ENCODE measurements at places on chromosomes 1 and 21.

DNA sequence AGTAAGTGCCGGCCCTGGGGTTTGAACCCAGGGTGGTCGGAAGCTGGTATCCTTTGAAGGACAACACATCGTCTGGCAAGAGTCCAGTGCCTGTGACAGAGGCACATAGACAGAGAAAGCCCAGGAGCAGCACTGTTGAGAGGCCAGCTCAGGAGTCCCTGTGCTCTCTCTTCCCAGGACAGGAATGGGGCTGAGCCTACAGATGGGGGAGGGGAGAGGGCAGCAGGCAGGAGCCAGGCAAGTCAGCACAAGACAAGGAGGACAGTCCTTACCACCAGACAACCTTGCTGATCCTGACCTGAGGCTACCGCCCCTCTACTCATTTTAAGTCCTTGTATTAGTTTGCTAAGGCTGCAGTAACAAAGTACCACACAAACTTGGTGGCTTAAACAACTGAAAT, 27.7 kb upstream of the SYT6 start:
- DNase-seq: no peak

GRCh38 chr1:63651161-63651701, 58.0 kb downstream of the PGM1 start:
- DNase-seq: no peak

DNA sequence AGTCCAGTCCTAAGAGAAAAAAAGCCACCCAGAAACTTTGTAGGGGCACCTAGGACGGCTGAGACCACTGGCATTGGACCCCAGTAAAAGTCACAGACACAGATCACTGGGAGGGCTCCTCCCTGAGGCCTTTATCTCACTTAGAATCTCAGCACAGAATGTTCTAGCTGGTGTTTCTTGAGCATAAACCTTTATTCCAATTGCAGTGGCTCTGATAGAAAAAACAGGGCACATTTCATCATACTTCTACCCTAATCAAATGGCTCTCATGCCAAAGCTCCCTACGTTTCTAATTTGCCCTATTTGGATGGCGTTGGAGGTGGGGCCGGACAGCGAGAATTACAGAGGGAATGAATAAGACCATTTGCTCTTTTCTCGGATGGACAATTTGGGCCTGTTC, 53.8 kb downstream of the NGF start:
- no peak for DNase-seq

GRCh38 chr21:44423312-44423821, 31.9 kb upstream of the LRRC3 start:
- no peak for DNase-seq

GRCh38 chr1:9038881-9039760, 12.9 kb upstream of the SLC2A7 start:
- no peak for DNase-seq

GRCh38 chr1:239417986-239418640, 31.7 kb downstream of the CHRM3 start:
- DNase-seq: no peak

DNA sequence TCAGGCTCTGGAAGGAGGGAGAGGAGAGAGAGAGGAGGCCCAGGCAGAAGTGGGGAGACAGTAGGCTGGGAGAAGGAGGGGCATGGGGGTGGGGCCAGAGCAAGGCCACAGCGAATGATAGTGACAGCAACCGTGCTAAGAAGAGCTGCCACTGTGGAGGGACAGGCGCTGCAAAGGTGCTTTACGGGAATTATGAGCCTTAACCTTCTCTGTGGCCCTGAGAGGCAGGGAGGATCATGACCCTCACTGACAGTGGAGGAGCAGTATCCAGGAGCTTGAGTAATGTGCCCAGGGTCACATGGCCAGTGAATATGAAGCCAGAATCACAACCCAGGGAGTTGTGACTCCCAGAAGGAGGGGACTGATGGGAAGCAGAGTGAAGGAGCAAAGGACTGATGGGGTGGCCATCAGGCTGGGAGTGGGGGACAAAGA, 53.4 kb upstream of the RPL11 start:
- DNase-seq: no peak

- DNase-seq: no peak
Observed at GRCh38 chr1:92864131-92864530, 32.3 kb downstream of the RPL5 start.

DNA sequence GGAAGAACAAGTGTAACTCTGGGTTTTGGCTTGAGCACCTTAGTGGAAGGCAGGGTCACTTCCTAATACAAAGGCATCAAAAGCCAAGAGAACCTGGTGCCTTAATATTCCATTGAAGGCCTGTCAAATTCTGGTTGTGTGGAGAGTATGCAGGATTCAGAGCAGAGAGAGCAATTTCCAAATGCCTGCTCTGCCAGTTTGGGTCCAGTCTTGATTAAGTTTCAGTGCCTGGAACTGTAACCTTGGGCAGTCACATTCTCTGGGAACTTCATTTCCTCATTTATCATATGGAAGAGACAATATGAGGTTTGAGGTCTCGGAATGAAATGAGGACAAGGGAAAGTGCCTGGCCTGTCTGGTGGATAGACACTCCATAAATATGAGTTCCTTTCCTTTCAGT, 198.0 kb upstream of the C8B start:
- no peak for DNase-seq

DNA sequence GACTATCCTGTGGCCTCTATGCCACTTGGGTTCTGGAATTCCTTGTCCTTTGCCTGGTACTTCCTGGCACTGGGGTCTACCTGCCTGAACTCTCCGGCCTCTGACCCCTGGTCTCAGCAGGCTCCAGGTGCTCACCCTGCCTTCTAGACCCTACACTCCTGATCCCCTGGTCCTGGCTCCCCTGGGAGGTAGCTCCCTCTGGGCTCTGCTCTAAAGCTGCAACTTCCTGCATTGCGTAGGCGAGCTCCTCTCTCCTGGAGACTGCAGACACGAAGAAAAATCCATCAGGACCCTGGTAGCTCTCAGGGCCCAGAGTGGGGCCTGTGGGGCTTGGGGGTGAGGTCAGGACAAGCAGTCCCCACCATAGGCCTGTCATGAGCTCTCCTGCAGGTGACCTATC, 7.8 kb upstream of the PLEKHG5 start:
- DNase-seq: no peak

DNA sequence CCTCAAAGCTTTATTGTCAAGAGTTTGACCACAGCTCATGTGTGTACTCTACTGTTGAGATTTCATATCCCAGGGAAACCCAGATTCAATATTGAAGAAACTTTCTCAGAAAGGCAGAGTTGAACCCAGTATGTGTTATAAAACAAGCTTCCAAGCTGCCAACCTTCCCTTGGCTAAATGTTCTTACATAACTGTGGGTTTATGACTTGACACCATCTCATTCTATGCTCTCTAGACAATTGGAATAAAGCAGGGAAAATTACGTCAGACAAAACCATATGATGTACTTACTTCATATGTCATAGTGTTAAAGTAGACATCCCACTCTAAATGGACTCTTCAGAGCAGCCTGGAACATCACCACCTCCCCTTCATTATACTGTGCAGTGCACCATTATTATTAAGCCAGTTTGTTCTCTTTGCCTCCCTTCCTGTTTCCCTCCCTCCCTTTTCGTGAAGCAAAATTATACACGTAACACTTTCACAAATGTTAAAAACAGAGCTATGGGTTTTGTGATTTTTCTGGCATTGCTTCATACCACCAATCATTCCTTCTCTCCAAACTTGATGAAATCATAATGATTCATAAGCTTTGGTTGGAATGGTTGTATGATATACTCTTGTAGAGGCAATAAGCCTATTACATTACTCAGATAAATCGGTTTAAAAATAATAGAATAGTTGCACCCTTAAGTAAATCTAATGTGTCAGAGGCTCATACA, 507.2 kb downstream of the LTN1 start:
- DNase-seq: no peak

DNA sequence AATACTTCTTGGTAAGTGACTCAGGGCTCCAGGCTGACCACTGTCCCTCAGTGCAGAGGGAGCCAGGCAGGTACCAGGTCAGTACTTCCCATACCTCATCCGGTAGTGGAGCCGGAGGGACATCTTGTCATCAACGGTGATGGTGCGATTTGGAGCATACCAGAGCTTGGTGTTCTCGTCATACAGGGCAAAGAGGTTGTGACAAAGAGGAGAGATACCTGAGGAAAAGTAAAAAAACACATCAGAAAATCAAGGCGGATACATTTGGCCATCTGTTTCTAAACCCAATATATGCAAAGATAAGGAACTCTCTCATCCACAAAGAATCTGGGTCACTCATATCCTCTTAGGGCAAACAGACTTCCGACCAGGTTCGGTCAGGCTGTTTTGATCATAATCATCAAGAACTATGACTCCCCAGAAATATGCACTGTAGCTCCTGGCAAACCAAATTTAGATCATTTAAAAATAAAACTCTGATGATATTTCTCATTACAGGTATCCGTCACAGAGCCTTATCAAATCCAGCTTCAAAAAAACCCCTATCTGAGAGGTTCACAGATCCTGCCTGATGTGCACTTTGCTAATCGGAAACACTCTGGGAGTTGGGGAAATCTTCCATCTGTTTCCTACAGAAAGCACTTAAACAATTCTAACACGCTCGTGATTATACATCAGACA, 87.3 kb downstream of the JAK1 start:
- peak; percentile 41 for DNase-seq

GRCh38 chr21:45279446-45280177, 8.1 kb downstream of the POFUT2 start:
- no peak for DNase-seq

- DNase-seq: peak; percentile 68
Observed at GRCh38 chr1:160768295-160768657, 27.7 kb upstream of the LY9 start.

DNA sequence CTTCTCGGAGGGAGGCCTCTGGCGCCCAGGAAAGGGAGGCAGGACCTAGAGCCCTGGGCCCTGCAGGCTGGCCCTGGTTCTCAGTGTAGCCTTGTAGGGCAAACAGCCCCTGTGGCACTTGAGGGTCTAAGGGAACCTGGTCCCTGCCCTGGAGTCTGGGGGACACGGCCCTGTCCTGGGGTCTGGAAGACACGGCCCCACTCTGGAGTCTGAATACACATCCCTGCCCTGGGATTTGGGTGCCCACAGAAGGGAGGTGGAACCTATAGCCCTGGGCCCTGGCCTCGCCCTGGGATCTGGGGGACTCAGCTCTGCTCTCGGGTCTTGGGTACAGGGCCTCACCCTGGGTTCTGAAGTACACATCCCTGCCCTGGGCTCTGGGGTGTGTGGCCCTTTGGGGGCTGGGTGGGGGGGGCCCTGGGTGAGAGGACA, 97.9 kb downstream of the OBSCN start:
- DNase-seq: no peak

GRCh38 chr1:7426780-7427604, 344.1 kb upstream of the VAMP3 start:
- DNase-seq: no peak

- no peak for DNase-seq
Observed at GRCh38 chr1:55826381-55827080, 611.4 kb upstream of the USP24 start.

GRCh38 chr1:98280049-98280448, 359.2 kb upstream of the DPYD start:
- no peak for DNase-seq

- DNase-seq: no peak
Observed at GRCh38 chr1:98210563-98210962, 289.7 kb upstream of the DPYD start.

DNA sequence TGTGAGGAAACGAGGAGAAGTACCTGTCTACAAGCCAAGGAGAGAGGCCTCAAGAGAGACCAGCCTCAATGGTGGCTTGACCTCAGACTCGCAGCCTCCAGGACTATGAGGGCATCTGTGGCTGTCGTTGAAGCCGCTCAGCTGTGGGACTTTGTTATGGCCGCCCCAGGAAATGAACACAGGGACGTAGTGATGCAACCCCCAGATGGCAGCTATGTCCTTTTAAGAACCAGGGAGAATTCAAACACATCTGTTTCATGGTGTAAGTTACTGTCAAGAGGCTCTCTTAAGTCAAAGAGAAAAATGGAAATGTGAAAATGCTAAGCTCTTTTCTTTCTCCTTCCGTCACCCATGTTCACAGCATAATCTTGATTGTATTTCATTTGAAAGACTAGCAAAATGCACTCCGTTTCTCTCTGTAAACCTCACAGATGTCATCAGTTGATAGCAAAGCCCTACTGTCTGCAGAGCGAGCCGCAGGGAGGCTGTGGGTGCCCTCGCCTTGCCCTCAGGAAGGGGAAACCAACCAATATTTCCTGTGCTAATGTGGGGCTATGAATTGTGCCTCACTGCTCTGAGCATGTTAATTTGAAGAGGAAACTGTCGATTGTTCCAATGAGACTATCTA, 21.3 kb downstream of the UBASH3A start:
- DNase-seq: no peak

GRCh38 chr21:16420031-16420724, 690.4 kb downstream of the USP25 start:
- DNase-seq: no peak

DNA sequence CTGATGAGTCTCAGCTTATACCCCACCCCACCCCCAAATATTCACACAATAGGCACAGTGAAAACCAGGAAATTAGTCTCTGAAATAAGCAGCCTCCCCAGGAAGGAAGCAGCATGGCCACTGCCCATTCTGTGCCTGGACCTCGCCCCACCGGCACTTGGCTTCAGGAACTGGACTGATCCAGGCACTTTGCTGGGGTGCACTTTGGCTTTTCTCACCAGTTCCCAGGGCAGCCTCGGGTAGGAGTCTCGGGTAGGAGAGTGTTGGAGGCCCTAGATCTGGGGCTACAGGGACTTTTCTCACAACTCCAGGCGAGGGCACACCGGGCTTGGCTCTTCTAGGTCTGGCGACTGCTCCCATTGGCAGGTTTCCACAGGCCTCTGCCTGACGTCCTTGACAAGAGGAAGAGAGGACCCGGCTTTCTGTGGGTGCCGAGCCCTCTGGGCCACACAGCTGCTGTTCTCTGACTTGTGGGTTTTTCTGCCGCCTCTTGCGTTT, 18.7 kb downstream of the ADARB1 start:
- DNase-seq: no peak

DNA sequence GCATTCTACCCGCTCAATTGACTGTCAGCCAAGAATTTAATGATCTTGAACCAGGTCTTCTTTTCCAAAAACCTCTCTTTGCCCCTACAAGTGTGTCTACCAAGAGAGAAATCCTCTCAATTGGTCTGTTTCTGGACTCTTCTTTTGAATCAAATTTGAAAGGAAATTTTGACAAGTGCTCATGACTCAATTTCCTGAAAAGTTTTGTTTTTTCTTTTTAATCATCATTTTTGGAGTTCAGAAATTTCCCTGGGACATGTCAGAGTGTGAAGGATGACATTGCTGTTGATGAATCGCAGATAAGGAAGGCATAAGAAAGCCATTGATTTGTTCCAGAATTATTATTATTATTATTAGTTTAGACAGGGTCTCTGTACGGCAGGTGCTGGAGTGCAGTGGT, 88.2 kb upstream of the AKT3 start:
- DNase-seq: no peak

DNA sequence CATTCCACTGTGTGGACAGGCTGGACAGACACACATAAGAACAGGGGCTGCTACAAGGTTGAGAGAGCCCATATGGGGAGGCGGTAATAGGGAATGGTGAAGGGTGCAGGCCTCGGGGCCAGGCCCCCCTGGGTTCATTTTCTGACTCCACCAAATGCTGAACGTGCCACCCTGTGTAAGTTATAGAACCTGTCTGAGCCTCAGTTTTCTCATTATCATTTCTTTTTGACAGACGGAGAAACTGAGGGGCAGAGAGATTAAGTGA, 569.5 kb downstream of the PTPRU start:
- no peak for DNase-seq
